Natural killer cell (primary cell): ENCODE measurements at places on chromosomes 7 and 10. TPM values are rescaled to one million over a fixed set of nuclear protein-coding genes. Genes with fewer than 3 reads are reported as not detected.
A peak's percentile ranks its signal among the peaks of the same experiment; 100 is the strongest.

The CACNB2 gene
- not detected for total RNA-seq

GRCh38 chr10:88744002-88744401 lies 15.8 kb upstream of the LIPN start:
- no peak overlapping the region for H3K27ac ChIP-seq
- no peaks in the 10 kb centered on the region for H3K27me3 ChIP-seq
- no peak overlapping the region for H3K4me3 ChIP-seq
- H3K4me1 ChIP-seq = no peaks in the 10 kb centered on the region
- H3K36me3 ChIP-seq = no peaks in the 10 kb centered on the region
- DNase-seq = no peak

DNA sequence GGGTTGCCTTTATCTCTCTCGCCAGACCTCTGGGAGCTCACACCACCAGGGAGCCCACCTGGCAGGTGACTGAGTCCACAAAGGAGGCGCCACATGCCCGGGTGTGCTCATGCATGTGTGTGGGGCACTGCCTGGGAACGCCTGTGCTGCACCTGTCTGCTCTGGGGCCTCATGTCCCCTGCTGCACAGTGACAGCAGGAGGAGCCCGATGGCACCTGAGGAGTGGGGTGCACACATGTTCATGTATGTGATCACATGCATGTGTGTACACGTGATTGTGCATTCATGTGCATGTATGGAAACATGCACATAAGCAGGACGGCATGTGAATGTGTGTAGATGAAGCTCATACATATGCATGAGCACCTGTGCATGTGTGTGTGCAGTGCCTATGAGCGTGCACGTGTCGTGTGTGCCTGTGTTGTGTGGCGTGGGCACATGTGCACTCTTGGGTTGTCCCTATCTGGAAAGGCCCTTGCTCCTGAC lies 22.0 kb downstream of the YKT6 start:
- H3K27ac ChIP-seq = no peak overlapping the region
- no peaks in the 10 kb centered on the region for H3K36me3 ChIP-seq
- no peak for DNase-seq
- H3K27me3 ChIP-seq = no peaks in the 10 kb centered on the region

DNA sequence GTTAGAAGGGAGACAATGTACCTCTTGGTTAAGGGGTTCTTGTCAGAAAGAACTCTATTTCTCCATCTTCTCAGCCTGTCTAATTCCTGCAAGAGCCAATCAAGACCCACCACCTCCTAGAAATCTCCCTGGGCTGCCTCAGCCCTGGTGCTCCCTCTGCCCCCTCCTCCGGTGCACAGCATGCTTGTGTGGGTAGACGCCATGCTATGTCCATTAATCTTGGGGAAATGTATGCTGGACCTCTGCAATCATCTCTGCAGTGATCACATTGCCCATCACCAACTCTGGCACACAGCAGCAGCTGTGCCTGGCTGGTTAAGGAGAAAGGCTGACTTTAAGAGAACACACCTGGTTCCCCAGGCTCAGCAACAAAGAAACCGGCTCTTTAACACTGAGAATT lies 37.3 kb downstream of the SH3PXD2A start:
- DNase-seq = no peak
- H3K36me3 ChIP-seq = no peaks in the 10 kb centered on the region
- H3K27ac ChIP-seq = no peak overlapping the region

DNA sequence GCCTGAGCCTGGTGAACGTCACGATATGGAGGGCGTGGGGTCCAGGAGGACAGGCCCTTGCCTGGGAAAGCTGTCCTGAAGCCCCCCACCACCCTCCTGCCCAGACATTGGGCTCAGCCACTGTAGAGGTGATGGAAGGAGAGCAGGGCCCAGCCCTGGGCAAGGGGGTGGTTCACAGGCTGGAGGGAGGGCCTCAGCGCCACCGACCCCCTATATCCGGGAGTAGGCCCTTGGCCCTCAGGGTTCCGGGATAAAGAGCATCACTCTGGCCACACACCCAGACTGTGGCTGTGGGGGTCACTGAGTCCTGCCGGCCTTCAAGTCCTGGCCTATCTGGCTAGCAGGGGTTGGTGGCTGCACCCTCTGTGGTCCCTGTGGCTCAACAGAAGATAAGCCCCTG lies 55.3 kb upstream of the GTF2IRD1 start:
- no peak overlapping the region for H3K27ac ChIP-seq
- H3K27me3 ChIP-seq = no peaks in the 10 kb centered on the region
- H3K36me3 ChIP-seq = peaks cover 2% of the 10 kb centered on the region
- no peaks in the 10 kb centered on the region for H3K4me1 ChIP-seq

DNA sequence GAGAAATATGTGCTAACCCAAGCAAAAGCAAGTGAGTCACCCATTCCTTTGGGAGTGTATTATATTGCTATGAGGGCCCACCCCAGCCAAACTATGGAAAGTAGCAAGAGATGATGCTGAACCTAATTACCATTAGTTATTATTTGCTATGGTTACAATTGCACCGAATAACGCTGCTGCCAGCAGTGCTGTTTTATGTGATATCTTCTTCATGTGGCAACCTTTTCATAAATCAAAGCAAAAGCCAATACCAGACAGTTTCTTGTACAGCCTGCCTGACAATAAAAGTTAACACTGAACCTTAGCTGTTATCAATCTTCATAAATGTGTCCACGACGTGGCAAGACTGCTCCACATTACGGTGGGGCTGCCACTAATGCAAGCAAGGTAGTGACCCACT lies 241.7 kb upstream of the PLXNA4 start:
- no peak for DNase-seq
- peaks cover 2% of the 10 kb centered on the region for H3K36me3 ChIP-seq

DNA sequence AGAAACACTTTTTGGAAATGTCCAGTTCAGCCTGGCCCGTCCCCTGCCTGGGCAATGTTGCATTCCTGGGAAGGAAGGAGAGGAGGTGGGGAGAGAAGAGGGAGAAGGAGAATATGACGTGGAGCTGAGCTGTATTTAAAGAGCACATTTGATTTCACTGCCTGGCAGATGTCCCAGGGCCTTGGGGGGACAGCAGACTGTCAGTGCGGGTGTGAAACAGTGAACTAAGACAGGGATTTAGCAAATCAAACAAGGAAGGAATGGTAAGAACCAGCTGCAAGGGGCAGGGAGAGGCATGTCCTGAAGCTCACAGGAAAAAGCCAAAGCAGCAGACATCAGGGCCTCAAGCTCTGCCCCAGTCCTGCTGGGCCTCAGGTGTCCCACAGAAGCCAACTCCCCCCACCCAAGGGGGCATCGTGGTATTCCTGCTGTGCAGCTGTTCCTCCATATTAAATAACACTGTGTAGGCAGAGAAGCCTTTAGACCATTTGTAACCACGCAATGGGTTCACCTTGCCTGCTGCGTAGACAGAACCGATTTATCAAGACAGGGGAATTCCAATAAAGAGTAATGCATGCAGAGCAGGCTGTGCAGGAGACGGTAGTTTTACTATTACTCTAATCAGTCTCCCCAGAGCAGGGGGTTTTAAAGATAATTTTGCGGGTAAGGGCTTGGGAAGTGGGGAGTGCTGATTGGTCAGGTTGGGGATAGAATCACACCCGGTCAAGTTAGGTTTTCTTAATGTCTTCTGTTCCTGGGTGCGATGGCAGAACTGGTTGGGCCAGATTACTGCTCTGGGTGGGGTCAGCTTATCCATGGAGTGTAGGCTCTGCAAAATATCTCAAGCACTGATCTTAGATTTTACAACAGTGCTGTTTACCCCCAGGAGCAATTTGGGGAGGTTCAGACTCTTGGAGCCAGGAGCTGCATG lies 18.3 kb downstream of the LEP start:
- no peaks in the 10 kb centered on the region for H3K36me3 ChIP-seq
- no peak for DNase-seq
- no peak overlapping the region for H3K27ac ChIP-seq
- no peak overlapping the region for H3K4me3 ChIP-seq
- H3K4me1 ChIP-seq = no peaks in the 10 kb centered on the region
- no peaks in the 10 kb centered on the region for H3K27me3 ChIP-seq

GRCh38 chr7:70405241-70405640 lies 726.7 kb upstream of the GALNT17 start:
- no peak overlapping the region for H3K27ac ChIP-seq
- no peaks in the 10 kb centered on the region for H3K36me3 ChIP-seq
- DNase-seq = no peak
- no peaks in the 10 kb centered on the region for H3K27me3 ChIP-seq

The H2BK1 gene
- total RNA-seq = 2.5 TPM

GRCh38 chr10:112957640-112958092 lies 7.6 kb downstream of the TCF7L2 start:
- H3K4me3 ChIP-seq = no peak overlapping the region
- H3K27me3 ChIP-seq = peaks cover 14% of the 10 kb centered on the region
- H3K27ac ChIP-seq = no peak overlapping the region
- no peaks in the 10 kb centered on the region for H3K36me3 ChIP-seq

GRCh38 chr7:116165717-116166116 lies 44.6 kb upstream of the TES start:
- no peaks in the 10 kb centered on the region for H3K36me3 ChIP-seq
- no peaks in the 10 kb centered on the region for H3K4me1 ChIP-seq
- H3K27ac ChIP-seq = peak overlapping the region; percentile 10
- no peak for DNase-seq

The TACC2 gene
- not detected for total RNA-seq

DNA sequence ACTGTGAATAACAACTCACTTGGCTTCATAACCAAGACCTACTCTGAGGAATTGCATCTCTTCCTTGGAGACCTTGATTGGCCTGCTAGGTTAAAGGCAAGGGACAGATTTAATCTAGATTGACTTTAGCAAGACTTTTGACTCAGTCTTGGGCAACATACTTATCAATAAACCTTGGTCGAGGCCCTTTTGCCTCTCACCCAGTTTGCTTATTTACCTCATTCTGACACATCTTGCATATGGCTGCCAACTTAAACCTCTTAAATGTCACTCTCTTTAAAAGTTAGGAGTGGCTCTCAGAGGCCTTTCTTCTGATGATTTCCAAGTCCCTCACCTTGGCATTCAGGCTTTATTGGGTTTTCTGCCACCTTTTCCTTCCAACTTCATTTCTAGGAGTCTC lies 124.5 kb downstream of the BAMBI start:
- no peak for DNase-seq
- no peaks in the 10 kb centered on the region for H3K27me3 ChIP-seq
- no peaks in the 10 kb centered on the region for H3K36me3 ChIP-seq
- no peaks in the 10 kb centered on the region for H3K4me1 ChIP-seq
- H3K4me3 ChIP-seq = no peak overlapping the region

- no peaks in the 10 kb centered on the region for H3K27me3 ChIP-seq
- no peak overlapping the region for H3K4me3 ChIP-seq
Measured at GRCh38 chr7:17041324-17041723, 159.5 kb upstream of the AGR3 start.

GRCh38 chr7:37348982-37349381 lies 99.7 kb downstream of the ELMO1 start:
- H3K4me1 ChIP-seq = peaks cover 26% of the 10 kb centered on the region
- H3K27me3 ChIP-seq = no peaks in the 10 kb centered on the region
- H3K36me3 ChIP-seq = no peaks in the 10 kb centered on the region
- H3K4me3 ChIP-seq = no peak overlapping the region
- no peak overlapping the region for H3K27ac ChIP-seq

GRCh38 chr10:58642283-58642682 lies 129.6 kb downstream of the BICC1 start:
- H3K4me1 ChIP-seq = no peaks in the 10 kb centered on the region
- H3K4me3 ChIP-seq = no peak overlapping the region
- DNase-seq = no peak
- H3K27ac ChIP-seq = no peak overlapping the region

- peaks cover 41% of the 10 kb centered on the region for H3K4me1 ChIP-seq
- no peak overlapping the region for H3K4me3 ChIP-seq
- no peaks in the 10 kb centered on the region for H3K36me3 ChIP-seq
- peaks cover 2% of the 10 kb centered on the region for H3K27me3 ChIP-seq
Measured at GRCh38 chr7:1060315-1061072, 16.1 kb downstream of the GPR146 start.

The PNLIPRP3 gene
- not detected for total RNA-seq

The PUS7 gene
- 2.2 TPM for total RNA-seq

The PILRA gene
- 29.4 TPM for total RNA-seq

The ITPRID1 gene
- not detected for total RNA-seq

GRCh38 chr7:151340794-151341356 lies 737 bp upstream of the NUB1 start:
- no peak for DNase-seq
- peaks cover 10% of the 10 kb centered on the region for H3K36me3 ChIP-seq
- peaks cover 27% of the 10 kb centered on the region for H3K4me1 ChIP-seq
- H3K27ac ChIP-seq = peak overlapping the region; percentile 80
- H3K27me3 ChIP-seq = no peaks in the 10 kb centered on the region

- no peaks in the 10 kb centered on the region for H3K27me3 ChIP-seq
- H3K27ac ChIP-seq = no peak overlapping the region
- no peaks in the 10 kb centered on the region for H3K4me1 ChIP-seq
- H3K36me3 ChIP-seq = no peaks in the 10 kb centered on the region
- DNase-seq = no peak
Measured at GRCh38 chr7:75814407-75814947, 871 bp upstream of the CCL24 start.

DNA sequence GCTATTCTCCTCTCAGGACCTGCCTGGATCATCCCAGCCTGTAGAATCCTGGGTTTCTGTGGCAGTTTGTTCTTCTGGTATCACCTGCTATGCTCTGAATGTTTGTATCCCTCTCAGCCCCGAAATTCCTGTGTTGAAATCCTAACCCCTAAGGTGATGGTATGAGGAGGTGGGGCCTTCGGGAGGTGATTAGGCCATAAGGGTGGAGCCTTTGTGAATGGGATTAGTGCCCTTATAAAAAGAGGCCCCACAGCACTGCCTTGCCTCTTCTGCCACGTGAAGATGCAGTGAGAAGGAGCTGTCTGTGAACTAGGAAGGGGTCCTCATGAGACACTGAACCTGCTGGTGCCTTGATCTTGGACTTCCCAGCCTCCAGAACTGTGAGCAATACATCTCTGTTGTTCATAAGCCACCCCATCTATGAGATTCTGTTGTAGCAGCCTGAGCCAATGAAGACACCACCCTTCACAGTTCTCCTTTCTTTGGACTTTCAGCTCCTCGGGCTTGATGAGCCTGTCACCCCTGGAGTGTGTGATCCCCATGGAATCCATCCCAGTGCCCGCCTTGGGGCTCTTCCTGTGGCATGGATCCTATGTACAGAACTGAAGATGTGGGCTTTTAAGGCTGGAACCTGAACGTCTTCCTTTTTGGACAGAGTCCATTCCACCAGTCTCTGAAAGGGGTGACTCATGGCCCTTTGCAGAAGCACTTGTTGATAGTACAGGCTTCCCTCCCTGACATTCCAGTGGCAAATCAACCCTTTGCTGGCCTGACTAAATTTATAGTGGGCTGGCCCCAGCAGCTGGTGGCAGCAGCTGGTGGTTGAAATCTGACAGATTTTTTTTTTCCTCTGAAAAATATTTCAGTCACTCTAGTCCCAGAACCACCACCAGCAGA lies 138.0 kb downstream of the TACC2 start:
- no peaks in the 10 kb centered on the region for H3K27me3 ChIP-seq
- H3K27ac ChIP-seq = no peak overlapping the region
- H3K36me3 ChIP-seq = no peaks in the 10 kb centered on the region
- DNase-seq = no peak
- no peaks in the 10 kb centered on the region for H3K4me1 ChIP-seq
- H3K4me3 ChIP-seq = no peak overlapping the region

The CCT6A gene
- 48.1 TPM for total RNA-seq

- DNase-seq = no peak
- H3K27ac ChIP-seq = no peak overlapping the region
- no peaks in the 10 kb centered on the region for H3K4me1 ChIP-seq
- H3K36me3 ChIP-seq = no peaks in the 10 kb centered on the region
Measured at GRCh38 chr7:84111842-84112241, 82.7 kb downstream of the SEMA3A start.

- no peak overlapping the region for H3K4me3 ChIP-seq
- no peak for DNase-seq
- no peaks in the 10 kb centered on the region for H3K4me1 ChIP-seq
- H3K27ac ChIP-seq = no peak overlapping the region
- no peaks in the 10 kb centered on the region for H3K27me3 ChIP-seq
Measured at GRCh38 chr7:33157311-33157710, 27.9 kb downstream of the BBS9 start.
